ENCODE measurements at places on chromosomes 4 and X.

- ATAC-seq, result no peak
Measured at GRCh38 chr4:68490826-68491457, 43.7 kb downstream of the TMPRSS11E start.

GRCh38 chr4:154344686-154345085 is 146.9 kb downstream of the DCHS2 start:
- no peak for ATAC-seq

DNA sequence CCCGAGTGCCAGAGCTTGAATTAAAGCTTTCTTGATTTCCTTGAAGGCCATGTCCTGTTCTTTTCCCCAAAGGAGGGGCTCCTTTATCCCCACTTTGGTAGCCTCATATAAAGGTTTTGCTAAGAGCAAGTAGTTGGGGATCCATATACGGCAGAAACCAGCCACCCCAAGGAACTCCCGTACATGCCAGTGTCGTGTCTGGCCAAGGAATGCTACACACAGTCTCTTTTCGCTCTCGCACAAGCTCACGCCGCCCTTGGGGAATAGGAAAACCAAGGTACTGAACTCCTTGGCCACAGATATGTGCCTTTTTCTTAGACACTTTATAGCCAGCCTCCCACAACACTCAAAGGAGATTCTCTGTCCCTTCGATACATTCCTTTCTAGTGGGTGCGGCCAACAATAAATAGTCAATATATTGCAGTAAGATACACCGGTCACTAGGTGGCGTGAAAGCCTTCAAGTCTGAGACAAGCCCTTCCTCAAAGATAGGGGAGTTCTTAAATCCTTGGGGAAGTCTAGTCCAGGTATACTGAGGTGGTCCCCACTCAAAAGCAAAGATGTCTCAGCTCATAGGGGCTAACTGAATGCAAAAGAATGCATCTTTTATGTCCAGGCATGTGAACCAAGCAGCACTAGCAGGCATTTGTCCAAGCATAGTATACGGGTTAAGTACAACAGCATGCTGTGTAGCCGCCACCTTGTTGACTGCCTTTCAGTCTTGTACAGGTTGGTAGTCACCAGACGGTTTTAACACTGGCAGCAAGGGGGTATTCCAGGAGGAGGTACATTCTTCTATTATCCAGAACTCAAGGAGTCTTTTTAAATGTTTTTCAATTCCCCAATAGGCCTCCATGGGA is 57.8 kb upstream of the XAGE1B start:
- ATAC-seq, result peak; percentile 49

- ATAC-seq, result peak; percentile 58
Measured at GRCh38 chrX:65985922-65986588, 53.8 kb downstream of the VSIG4 start.

DNA sequence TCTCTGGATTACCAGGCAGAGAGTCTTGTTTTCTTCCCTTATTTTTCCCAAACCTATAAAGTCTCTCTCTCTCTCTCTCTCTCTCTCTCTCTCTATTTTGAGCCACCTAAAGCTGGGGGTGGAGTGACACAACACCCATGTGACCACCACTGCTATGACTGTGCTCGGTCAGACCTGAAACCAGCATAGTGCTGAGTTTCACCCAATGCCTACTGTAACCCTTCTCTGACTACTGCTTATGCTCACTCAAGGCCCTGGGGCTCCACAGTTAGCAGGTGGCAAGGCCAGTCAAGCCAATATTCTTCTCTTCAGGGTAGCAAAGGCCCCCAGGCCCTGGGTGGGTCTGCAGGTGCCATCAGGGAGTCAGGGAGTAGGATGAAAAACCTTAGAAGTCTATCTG is 114.7 kb upstream of the ARMCX2 start:
- ATAC-seq, result no peak

- ATAC-seq, result no peak
Measured at GRCh38 chrX:5716666-5717065, 512.0 kb downstream of the NLGN4X start.

GRCh38 chr4:102860611-102861324 is 8.0 kb upstream of the CISD2 start:
- ATAC-seq, result no peak

- peak; percentile 33 for ATAC-seq
Measured at GRCh38 chr4:124060261-124060918, 652.1 kb downstream of the ANKRD50 start.

DNA sequence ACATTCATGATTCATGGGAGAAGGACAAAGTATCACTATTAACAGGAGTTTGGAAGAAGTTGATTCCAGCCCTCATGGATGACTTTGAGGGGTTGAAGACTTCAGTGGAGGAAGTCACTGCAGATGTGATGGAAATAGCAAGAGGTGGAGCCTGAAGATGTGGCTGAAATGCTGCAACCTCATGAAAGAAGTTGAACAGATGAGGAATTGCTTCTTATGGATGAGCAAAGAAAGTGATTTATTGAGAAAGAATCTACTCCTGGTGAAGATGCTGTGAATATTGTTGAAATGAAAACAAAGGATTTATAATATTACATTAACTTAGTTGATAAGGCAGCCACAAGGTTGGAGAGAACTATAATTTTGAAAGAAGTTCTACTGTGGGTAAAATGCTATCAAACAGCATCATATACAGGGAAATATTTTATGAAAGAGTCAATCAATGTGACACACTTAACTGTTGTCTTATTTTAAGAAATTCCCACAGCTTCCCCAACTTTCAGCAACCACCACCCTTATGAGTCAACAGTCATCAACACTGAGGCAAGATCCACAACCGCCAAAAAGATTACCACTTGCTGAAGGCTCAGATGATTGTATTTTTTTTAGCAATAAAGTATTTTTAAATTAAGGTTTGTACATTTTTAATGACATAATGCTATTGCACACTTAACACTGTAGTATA is 302.6 kb downstream of the CBLL2 start:
- ATAC-seq, result no peak

DNA sequence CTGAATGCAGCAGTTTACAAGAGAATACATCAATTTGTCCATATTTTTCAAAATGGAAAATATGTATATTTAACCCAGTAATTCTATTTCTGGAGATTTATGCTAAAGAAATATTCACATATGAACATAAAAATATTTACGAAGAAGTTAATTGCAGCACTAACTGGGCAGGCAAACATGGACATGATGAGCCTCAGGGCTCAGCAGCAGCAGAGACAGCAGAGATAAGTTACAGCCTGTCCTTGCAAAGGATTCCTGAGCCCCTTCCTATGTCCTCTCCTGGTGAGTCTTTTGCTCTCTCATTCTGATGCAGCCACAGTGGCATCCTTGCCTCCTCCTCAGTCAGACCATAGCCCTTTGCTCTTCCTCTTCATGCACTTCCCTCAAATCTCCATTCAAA is 680.6 kb upstream of the CPEB2 start:
- no peak for ATAC-seq

- ATAC-seq, result no peak
Measured at GRCh38 chr4:145815626-145816025, 123.0 kb downstream of the ZNF827 start.

GRCh38 chr4:152951348-152951747 is 15.2 kb downstream of the FHDC1 start:
- no peak for ATAC-seq

- ATAC-seq, result no peak
Measured at GRCh38 chrX:9597361-9598035, 132.6 kb downstream of the TBL1X start.

DNA sequence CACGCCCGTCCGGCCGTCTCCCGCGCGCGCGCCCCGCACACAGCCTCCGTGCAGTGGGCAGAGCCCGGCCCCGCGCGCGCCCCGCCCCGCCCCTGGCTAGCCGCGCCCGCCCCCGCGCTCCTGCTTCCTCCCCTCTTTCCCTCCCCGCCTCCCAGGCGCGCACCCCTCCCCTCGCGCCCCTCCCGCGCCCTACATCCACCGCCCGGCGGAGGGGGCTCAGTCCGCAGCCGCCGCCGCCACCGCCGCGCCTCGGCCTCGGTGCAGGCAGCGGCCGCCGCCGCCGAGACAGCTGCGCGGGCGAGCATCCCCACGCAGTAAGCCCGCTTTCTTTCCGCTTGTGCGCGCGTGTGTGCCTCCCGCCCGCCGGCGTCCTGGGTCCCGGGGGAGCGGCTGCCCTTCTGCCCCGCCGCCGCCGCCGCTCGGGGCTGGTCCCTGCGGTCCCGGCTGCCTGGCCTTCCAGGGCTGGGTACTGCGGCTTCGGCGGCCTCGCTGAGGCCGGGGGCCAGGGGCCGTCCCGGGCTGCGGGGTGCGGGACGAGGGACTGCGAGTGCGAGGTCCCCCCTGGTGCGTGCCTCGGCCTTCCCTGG is at the start of gene FHL1:
FHL1 (plus strand) TSS at position 219 of the 587 bp plus-strand sequence.
- peak; percentile 80 for ATAC-seq

GRCh38 chr4:34633241-34633640 is 1611.1 kb downstream of the ARAP2 start:
- ATAC-seq, result no peak

- no peak for ATAC-seq
Measured at GRCh38 chr4:156185514-156186055, 231.9 kb upstream of the CTSO start.

GRCh38 chrX:30248854-30249253 is 1.9 kb downstream of the MAGEB1 start:
- no peak for ATAC-seq

DNA sequence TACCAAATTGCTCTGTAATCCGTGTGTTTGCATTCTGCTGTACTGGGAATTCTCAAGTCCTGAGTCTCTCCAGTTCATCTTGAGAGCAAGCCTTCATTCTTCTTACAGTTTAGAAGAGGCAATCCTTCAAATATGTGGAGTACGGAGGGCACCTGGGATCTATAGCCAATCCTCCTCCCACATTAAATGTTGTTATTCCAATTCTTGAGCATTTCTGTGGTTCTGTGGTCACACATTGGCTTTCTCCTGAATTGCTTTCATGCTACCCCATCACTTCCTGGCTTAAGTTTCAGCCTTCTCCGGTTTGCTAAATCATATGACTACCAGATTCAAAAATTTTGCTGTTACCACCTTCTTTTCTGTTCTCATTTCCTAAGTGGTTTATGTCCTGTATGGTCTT is 611.1 kb downstream of the PCDH19 start:
- no peak for ATAC-seq

GRCh38 chr4:107258359-107258758 is 222.2 kb upstream of the DKK2 start:
- peak; percentile 68 for ATAC-seq

DNA sequence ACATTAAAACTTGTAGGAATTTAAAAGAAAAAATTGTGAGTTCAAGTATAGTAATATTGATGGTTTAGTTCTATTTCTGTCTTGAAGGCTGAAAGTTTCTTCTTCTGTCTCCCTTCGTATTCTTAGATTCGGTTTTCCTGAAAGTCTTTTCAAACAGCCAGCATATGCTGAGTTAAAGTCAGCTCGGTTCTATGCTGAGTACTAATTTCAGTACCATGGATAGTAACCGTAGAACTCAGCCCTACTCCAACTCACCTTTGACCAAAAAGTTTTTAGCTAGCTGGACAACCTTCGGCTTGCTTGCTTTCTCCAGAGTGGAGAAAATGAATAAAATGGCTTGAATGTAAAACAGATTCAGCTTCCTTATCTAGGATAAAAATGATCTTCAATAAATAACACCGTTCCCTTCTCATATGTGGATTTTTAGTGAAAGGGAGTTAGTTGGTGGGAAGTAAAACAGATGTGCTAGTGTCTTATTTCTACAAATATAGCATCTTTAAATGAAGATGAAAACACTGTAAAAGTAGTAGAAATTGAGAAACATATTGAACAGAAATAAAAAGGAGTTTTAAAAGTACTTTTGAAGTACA is 5.2 kb downstream of the POU4F2 start:
- ATAC-seq, result no peak

DNA sequence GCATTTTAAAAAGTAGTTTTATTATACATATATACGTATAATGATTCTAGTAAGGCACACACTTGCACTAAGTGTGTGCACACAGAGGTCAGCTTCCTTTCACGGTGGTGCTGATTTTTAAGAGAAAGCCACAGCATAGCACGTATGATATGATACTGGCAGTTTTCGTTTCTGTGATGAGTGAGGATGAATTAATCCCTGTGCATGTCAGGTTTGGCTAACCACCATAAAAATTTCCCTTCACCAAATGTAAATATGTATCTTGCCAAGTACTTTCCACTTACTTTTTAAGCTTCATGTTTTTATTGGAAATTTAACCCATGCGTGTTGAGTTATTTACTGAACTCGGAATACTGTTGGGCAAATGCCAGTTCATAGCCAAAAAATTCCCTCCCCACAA is 84.6 kb downstream of the SYNPO2 start:
- no peak for ATAC-seq
